ENCODE measurements at places on chromosomes 4 and X.

- no peak for DNase-seq
Observed at GRCh38 chrX:43255596-43255995, 400.5 kb upstream of the MAOA start.

DNA sequence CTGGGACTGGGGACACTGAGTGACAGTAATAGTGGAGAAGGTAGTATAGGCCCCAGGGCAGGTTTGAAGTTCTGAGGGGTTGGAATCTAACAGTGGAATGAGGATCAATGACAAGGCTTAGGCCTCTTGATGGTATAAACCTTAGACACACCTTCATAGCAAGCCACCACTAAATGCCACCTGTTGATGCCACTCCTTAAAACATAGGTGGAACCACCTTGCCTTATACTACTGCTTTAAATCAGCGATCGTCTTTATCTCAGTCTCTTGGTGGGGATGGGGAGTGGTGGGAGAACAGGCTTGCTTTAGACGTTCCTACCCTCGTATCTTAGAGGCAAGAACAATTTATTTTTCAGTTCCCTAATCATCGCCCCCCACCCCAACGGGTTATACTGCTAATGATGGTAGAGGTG is 1.2 kb downstream of the RAB33B start:
- DNase-seq: no peak

GRCh38 chr4:181507938-181508337 is 735.3 kb upstream of the TENM3 start:
- no peak for DNase-seq

- peak; percentile 81 for DNase-seq
Observed at GRCh38 chrX:11137543-11138139, 26.5 kb downstream of the HCCS start.

GRCh38 chr4:147096667-147097604 is 151.3 kb upstream of the TTC29 start:
- DNase-seq: peak; percentile 86

- no peak for DNase-seq
Observed at GRCh38 chrX:1582686-1583437, 8.5 kb upstream of the AKAP17A start.

DNA sequence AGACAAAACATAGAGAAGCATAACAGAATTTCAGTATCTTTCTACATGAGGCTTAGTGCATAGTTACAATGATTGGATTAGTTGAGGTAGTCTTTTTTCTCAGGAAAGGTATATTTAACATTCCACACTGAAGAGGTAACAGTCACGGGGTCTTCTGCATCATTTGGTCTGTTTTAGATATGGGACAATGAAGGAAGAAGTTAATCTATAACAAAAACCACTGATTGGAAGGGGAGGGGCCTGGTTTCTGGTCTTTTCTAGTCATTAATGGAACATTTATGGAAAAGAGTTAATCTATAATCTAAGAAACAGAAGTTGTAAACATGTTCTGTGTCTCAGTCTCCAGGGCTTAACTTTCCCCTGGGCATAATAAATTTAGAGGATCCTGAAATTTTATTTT is 37.3 kb upstream of the HPSE start:
- DNase-seq: no peak

DNA sequence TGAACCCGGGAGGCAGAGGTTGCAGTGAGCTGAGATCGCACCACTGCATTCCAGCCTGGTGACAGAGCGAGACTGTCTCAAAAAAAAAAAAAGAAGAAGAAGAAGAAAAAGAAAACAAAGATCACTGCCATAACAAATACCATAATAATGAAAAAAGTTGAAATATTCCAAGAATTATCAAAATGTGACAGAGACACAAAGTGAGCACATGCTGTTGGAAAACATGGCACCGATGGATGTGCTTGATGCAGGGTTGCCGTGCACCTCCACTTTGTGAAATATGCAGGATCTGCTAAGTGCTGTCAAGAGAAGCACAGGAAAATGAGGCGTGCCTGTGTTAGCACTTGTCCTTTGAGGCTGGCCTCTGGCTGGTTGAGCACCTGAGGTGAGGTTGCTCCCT is 133.3 kb downstream of the STK32B start:
- no peak for DNase-seq

DNA sequence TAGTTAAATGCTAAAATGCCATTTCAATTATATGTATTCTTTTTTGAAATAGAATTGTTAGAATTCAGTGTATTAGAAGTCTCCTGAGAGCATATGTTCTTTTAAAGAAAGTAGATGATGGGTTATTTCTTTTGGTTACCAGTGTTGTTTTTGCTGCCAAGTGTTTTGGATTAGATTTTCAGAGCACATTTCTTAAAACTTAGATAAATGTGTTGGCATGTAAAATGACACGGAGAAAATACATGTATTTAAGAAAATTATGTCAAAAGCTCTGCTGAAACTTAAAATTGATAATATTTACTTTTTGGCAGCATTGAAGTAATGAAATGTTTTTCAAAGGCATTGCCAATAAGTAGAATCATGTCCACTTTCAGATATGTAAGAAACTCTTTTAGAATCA is 379.7 kb downstream of the ADGRL3 start:
- no peak for DNase-seq

GRCh38 chr4:53994382-53995102 is 69.9 kb downstream of the CHIC2 start:
- no peak for DNase-seq

DNA sequence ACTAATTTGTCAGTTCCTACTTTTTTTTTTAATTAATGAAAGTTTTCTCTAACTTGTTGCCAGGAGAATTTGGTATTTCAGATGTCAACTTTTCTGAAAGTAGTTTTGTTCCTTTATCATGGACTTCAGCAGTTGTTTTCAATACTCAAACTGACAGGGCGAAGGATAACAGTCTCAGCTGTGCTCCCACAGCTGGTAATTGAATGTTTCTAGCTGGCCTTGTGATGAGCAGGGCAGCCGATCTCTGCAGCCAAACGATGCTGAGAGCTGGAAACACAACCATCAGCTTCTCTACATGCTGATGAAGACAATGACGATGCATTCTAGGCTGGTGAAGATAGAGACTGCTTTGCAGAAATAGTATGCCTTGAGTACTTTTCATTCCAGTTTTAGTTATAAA is 130.0 kb upstream of the MAP9 start:
- no peak for DNase-seq

DNA sequence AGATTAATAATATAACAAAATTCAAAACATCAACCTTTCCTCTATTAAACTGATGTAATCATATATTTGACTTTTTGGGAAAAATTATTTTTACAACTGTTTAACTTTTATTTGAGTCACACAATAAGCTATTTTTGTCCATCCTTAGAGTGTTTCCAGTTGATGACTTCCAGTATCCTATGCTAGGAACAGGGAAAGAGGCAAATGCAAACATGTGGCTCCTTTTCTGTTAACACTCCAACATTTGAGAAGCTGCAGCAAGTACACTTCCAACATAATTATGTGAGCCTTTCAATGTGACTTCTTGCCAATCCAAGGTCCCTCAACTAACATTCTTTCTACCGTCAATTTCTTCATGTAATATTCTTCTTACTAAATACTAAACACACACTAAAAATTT is 117.7 kb downstream of the PPA2 start:
- DNase-seq: no peak

GRCh38 chrX:93985344-93986307 is 311.6 kb downstream of the FAM133A start:
- no peak for DNase-seq

- DNase-seq: no peak
Observed at GRCh38 chrX:69028006-69028760, 137.1 kb downstream of the PJA1 start.

DNA sequence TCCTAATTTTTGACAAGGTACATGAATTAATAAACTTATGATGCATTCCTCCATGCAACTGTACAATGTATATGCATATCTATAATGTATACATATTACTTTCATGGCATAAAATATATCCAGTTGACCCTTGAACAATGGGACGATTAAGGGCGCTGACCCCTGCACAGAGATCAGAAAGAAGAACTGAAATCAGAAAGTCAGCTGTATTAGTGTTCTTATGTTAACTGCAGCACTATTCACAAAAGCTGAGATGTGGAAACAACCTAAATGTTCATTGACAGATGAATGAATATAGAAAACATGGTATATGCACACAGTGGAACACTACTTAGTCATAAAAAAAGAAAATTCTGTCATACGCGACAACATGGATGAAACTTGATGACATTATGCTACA is 457.1 kb downstream of the GBA3 start:
- no peak for DNase-seq

DNA sequence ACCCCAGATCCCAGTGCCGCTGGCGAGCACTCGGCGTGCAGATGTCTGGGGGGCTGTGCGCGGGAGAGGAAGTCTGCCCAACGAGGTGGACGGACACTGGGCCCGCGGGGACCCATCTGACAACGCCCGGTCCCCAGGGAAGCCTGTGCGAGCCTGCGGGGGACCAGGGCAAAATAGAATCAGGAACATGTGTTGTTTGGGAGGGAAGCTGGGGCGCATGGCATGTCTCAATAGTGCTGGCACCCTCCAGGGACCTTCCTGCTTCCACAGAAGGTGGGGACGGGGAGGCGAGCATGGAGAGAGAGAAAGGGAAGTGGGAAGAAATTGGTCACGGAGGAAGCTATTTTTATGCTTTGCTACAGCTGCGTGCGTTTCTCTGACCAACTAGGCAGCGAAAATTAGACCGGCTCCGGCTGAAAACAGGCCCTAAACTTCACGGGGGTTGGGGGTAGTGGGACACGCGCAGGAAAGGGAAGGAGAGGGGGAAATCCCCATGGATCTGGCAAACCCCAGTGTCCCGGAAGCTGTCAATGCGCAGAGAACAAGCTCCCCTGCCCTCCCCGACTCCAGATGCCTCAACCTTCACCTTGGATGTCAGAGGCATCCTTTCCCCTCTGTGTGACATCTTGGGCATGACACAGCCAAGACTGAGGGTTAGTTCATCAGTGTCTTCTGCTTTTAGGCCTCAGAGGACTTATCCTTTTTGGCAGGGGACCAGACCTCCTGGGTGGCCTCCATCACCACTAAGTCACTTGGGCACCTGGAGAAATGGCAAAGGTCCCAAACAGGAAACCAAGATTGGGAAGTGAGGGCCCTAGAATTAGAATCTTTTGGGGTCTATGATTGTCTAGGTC is 169.8 kb upstream of the BCOR start:
- no peak for DNase-seq

DNA sequence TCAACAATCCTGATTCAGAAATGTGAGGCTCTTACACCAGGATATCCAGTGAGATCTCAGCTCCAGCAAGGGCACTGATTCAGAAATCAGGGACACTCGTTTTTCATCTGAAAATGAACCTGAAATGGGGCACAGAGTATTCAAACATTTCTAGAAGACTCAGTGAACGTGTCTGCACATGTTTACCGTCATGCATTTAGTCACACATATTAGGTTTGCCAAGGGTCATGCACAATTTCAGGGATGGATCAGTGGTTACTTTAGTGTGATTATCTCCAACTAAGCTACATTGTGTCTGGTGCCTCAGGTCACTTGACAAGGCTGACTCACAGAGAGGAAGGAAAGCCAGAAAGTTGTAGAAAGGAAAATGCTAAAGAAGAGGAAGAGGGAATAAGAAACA is 33.6 kb upstream of the SPANXN2 start:
- DNase-seq: no peak

- peak; percentile 32 for DNase-seq
Observed at GRCh38 chr4:145231906-145232700, 51.7 kb upstream of the OTUD4 start.

GRCh38 chr4:19514276-19515070 is 737.2 kb upstream of the SLIT2 start:
- DNase-seq: peak; percentile 45

- no peak for DNase-seq
Observed at GRCh38 chr4:76388160-76388908, 32.6 kb downstream of the CCDC158 start.

DNA sequence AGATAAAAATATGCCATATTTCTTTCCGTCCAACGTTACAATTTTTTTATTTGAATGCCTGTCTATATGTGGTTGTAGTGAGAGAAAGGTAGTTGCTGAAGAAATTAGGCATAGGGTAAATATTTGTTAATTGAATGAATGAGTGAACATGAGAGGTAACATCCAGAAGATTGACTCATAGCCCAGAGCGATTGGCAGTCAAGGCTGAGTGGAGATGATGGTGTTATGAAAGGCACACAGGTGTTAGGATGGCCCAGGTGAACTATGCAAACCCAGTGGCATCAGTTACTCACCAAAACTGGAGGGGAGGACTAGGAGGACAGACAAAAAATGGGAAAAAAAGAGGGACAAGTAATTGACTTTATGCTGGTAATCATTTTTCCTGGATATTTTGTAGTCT is 31.7 kb upstream of the SPRY1 start:
- DNase-seq: no peak

GRCh38 chr4:16238327-16238726 is 12.1 kb upstream of the TAPT1 start:
- DNase-seq: no peak

GRCh38 chr4:59057804-59058203 is 1947.6 kb upstream of the IGFBP7 start:
- no peak for DNase-seq

DNA sequence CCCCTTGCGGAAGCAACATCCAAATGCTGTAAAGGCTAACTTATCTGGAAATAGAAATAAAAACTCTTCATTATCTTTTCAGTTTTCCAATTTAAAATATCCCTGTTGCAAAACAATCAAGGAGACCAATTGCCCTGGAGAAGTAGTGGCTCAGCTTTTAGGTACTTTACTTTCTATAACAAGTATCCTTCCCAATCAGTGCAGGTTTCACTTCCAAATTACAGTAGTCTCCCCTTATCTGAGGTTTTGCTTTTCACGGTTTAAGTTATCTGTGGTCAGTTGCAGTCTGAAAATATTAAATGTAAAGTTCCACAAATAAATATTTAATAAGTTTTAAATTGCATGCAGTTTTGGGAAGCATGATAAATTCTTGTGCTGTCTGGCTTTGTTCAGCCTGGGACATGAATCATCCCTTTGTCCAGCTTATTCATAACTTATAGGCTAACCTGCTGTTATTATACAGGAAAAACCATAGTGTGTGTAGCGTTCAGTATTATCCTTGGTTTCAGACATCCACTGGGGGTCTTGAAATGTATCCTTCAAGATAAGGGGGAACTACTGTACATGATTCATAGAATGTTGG is 973.1 kb upstream of the GRID2 start:
- no peak for DNase-seq

- no peak for DNase-seq
Observed at GRCh38 chr4:121685257-121685656, 11.5 kb downstream of the ANXA5 start.

- no peak for DNase-seq
Observed at GRCh38 chr4:57159866-57160265, 49.7 kb upstream of the IGFBP7 start.

GRCh38 chr4:83604321-83604720 is 68.4 kb downstream of the GPAT3 start:
- no peak for DNase-seq

DNA sequence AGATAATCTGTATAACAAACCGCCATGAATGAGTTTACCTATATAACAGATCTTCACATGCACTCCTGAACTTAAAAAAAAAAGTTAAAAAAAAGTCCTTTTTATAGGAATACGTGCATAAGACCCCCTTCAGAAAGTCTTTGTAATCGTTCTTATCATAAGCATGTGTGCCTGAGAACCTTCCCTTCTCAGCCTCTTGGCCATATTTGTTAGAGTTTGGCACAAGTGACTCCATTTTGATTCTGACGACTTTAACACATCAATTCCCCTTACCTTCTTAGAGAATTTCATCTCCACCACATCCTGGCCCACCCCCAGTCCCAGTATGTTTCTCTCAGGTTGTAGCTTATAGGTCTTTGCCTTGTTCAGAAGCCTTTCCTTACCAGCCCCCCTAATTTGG is 16.0 kb upstream of the ANXA5 start:
- DNase-seq: no peak

Measured in fibroblast of gingiva (primary cell).